C1 segment of cervical spinal cord (tissue), 14 donors: ENCODE measurements at places on chromosomes 1 and 21.

- DNase-seq, result peak; percentile 39
These were observed 18.2 kb downstream of the CNTN2 start for GRCh38 chr1:205061227-205061626.

GRCh38 chr1:78044796-78045562, 787 bp upstream of the GIPC2 start:
- DNase-seq, result no peak

DNA sequence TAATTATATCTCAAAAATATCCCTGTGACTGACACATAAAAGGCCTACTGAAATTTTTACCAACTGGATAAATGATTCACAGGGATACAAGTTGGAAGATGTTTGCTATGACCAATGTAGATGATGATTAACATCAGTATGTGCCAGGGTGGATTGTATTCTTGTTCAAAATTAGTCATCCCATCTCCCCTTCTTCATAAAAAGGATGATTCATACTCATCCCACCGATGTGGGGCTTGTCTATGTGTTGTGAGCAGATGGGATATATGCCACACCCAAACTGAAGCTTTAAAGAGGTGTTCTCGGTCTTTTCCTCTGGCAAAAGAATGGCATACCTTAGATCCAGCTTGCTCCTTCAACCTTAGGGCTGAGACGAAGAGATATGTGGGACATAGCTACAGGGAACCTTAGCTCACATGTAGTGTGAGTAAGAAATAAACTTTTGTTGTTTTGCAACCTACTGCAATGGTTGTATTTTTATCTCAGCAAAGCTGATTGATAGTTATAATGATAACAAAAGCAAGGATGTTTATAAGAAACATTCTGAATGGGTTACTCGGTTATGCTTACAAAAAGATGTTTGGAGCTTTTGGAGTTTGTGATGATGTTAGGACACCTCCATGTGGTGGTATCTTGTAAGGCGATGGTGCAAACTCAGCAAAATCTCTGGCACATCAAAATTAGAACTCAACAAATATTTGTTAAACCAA, 29.4 kb downstream of the SPATA17 start:
- no peak for DNase-seq

- DNase-seq, result no peak
These were observed 8.9 kb downstream of the PGBD2 start for GRCh38 chr1:248914796-248915381.

DNA sequence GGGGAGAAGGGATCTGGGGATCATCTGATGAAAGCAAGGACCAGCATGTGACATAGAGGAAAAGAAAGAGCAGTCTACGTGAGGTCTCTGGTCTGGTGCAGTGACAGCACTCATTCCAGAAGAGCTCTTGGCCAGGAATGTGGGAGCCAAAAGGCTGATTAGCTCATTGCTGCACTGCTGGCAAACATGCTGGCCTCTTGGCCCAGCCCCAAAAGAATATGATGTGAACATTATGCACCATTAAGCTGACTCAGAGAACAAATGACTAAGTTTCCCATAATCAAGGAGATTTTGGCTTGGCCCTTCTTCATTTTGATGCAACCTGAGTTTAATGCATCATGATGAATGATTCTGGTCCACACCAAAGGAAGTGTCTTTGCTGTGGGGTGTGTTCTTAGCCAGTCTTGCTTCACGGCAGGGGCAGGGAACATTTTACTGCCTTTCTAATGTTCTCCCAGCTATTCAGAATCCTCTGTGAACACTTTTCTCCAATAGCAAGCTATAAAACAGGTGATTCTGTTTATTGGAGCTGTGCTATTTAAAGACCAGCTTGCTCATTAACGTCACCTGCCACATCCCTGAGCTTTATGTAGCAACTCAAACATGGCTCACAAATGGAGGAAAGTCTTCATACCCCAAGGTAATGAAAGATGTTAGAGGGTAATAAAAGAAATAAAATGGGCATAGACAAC, 55.1 kb downstream of the PCBP3 start:
- no peak for DNase-seq
